Thoracic aorta (tissue), 2 donors: ENCODE measurements at places on chromosomes 2 and 18. TPM values are rescaled to one million over a fixed set of nuclear protein-coding genes. Genes with fewer than 3 reads are reported as not detected.

- no peaks in the 10 kb centered on the region for H3K27me3 ChIP-seq
- DNase-seq: no peak
- H3K4me1 ChIP-seq: peaks cover 2% of the 10 kb centered on the region
- H3K4me3 ChIP-seq: no peak overlapping the region
- no peaks in the 10 kb centered on the region for H3K36me3 ChIP-seq
Measured at GRCh38 chr2:205218056-205218455, 464.2 kb upstream of the NRP2 start.

DNA sequence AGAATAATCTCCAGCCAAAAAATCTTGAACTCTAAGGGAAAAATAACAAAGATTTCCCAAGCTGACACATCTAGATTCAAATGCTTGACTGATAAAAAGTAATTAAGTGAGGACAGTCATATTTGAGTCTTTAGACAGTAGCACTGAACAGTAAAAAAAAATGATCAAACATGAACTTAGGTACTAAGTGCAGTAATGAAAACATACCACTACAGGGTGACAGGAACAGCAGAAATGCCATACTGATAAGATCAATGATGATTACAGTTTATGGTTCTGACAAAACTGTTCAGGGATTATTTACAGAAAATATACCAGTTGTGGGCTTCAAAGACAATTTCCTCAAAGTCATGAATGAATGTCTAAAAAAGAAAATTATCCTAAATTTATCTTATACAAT is 80.3 kb downstream of the OSBPL1A start:
- no peak overlapping the region for H3K27ac ChIP-seq
- peaks cover 8% of the 10 kb centered on the region for H3K4me1 ChIP-seq
- H3K36me3 ChIP-seq: no peaks in the 10 kb centered on the region
- H3K4me3 ChIP-seq: no peak overlapping the region

GRCh38 chr2:223877721-223878410 is 40.5 kb upstream of the AP1S3 start:
- no peaks in the 10 kb centered on the region for H3K4me1 ChIP-seq
- DNase-seq: no peak
- peaks cover 54% of the 10 kb centered on the region for H3K36me3 ChIP-seq

GRCh38 chr18:30682672-30683071 is 359.9 kb downstream of the DSC3 start:
- no peak overlapping the region for H3K27ac ChIP-seq
- no peak for DNase-seq
- H3K4me1 ChIP-seq: no peaks in the 10 kb centered on the region
- no peaks in the 10 kb centered on the region for H3K36me3 ChIP-seq

DNA sequence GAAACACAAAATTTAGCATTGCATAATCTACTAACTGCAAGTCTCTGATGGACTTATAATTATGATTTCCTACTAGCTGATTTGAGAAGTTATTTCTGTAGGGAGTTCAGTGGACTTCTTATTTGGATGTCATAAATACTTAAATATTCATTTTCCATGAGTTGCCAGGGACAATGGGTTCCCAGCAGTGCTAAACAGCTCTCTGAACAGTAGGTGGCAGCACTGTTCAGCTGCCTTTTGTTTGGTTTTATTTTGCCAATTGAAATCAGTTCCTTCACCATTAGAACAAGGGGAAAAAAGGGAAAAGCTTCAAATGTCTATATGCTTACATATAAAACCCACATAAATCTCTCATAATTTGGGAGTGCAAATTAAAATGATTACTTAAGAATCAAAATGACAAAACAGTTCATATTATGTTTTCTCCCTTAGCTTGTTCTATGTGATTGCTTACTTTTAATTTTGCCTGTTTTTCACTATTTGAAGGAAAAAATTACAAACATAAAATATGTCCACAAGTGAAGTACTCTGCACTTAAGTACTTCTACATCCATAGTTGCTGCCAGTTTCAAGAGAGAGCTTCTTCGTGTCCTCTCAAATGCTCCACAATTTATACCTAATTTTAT is 898.9 kb downstream of the CPS1 start:
- peaks cover 6% of the 10 kb centered on the region for H3K4me1 ChIP-seq
- no peaks in the 10 kb centered on the region for H3K27me3 ChIP-seq
- no peak for DNase-seq
- no peaks in the 10 kb centered on the region for H3K36me3 ChIP-seq
- no peak overlapping the region for H3K4me3 ChIP-seq

DNA sequence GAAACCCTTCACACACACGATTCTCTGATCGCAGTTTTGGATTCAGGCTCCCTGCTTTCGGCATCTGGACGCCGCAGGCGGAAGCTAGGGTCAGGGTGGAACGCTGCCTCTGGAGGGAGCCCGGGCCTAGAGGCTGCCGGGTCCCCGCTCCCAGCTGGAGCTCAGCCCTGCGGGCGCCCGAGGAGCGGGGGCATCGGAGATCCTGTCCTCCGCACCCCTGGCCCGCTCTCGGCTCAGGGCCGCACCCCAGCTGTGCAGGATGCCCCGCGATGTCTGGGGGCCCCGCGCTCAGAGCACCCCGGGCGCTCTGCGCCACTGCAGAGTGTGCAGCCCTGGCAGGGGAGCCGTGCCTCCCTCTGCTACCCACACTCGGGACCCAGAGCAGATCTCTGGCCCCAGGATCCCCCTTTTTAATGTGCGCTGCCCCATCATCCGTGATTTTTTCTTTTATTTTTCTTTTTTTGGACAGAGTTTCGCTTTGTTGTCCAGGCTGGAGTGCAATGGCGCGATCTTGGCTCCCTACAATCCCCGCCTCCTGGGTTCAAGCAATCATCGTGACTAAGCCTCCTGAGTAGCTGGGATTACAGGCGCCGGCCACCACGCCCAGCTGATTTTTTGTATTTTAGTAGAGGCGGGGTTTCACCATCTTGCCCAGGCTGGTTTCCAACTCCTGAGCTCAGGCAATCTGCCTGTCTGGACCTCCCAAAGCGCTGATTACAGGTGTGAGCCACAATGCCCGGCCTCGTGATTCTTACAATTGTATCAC is 54.8 kb upstream of the TUBA3E start:
- no peaks in the 10 kb centered on the region for H3K36me3 ChIP-seq
- H3K27me3 ChIP-seq: no peaks in the 10 kb centered on the region
- no peak overlapping the region for H3K27ac ChIP-seq
- H3K4me3 ChIP-seq: no peak overlapping the region
- DNase-seq: no peak

DNA sequence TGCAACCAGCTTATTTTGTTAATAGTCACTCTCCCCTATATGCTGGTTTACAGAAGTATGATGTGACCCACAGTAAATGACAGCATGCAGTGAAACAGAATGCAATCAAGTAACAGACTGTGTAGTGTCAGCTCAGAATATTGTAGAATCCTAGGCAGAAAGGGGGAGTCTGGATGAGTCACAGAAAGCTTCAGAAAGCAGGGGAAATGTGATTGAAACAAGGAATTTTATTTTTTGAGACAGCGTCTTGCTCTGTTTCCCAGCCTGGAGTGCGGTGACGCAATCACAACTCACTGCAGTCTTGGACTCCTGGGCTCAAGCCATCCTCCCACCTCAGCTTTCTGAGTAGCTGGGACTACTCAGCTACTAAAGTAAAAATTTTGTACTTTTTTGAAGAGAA is 219.9 kb upstream of the FBXO11 start:
- no peaks in the 10 kb centered on the region for H3K27me3 ChIP-seq
- H3K36me3 ChIP-seq: no peaks in the 10 kb centered on the region
- no peak overlapping the region for H3K27ac ChIP-seq
- H3K4me3 ChIP-seq: no peak overlapping the region
- H3K4me1 ChIP-seq: no peaks in the 10 kb centered on the region

- no peaks in the 10 kb centered on the region for H3K4me1 ChIP-seq
- no peaks in the 10 kb centered on the region for H3K36me3 ChIP-seq
- H3K4me3 ChIP-seq: no peak overlapping the region
- DNase-seq: no peak
Measured at GRCh38 chr2:240898731-240899467, 2.9 kb upstream of the MAB21L4 start.

DNA sequence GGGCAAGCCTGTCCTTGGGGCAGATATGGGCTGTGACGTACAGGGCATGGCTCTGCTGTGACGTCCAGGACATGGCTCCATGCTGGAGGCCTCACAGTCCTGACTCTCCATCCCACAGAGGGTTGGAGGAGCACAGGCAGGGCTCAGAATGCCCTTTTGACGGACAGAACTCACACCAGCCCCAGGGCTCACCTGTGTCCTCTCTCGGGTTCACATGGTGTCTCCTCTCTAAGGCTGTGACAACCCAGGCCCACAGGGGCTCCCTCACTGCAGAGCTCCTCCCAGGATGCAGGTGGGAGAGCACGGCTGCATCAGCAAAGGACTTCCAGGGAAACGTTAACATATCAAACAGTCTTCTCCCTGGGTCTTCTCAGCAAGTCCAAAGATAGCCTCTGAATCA is 133.8 kb downstream of the EIPR1 start:
- no peak for DNase-seq
- peaks cover 7% of the 10 kb centered on the region for H3K36me3 ChIP-seq
- H3K4me1 ChIP-seq: no peaks in the 10 kb centered on the region
- no peaks in the 10 kb centered on the region for H3K27me3 ChIP-seq

DNA sequence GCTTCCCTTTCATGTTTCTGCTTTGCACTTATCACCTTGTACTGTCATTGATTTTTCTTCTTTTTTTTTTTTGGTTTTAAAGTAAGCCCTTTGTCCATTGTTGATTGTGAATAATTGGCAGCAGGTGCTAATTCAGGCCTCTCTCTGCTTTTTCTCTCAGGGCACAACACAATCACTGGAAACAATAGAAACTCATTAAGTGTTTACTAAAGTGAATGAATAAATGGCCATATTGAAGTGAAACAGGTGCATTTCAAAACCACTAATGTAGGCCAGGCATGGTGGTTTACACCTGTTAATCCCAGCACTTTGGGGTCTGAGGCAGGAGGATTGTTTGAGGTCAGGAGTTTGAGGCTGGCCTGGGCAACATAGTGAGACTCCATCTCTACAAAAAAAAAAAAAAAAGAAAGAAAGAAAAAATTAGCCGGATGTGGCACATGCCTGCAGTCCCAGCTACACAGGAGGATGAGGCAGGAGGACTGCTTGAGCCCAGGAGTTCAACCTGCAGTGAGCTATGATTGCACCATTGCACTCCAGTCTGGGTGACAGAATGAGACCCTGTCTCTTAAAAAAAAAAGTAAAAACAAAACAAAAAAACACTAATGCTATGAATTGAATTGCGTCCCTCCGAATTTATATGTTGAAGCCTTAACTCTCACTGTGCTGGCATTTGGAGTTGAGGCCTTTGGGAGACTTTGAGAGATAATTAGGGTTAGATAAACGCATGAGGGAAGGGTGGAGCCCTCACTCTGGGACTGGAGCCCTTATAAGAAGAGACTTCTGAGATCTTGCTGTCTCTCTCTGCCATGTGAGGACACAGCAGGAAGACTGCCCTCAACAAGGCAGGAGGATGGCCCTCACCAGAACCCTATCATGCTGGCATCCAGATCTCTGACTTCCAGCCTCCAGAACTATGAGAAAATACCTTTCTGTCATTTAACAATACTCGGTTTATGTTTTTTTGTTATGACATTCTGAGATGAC is 19.9 kb downstream of the SLC38A11 start:
- no peaks in the 10 kb centered on the region for H3K4me1 ChIP-seq
- no peak for DNase-seq
- H3K4me3 ChIP-seq: no peak overlapping the region

Gene NOSTRIN
- total RNA-seq: 5.3 TPM

Gene SP100
- 193 TPM for total RNA-seq

Gene ELOA2
- not detected for total RNA-seq

Gene FRZB
- 203 TPM for total RNA-seq

Gene ZAP70
- total RNA-seq: 3.4 TPM
